ENCODE measurements at places on chromosomes 1 and 21.
A peak's percentile ranks its signal among the peaks of the same experiment; 100 is the strongest.

DNA sequence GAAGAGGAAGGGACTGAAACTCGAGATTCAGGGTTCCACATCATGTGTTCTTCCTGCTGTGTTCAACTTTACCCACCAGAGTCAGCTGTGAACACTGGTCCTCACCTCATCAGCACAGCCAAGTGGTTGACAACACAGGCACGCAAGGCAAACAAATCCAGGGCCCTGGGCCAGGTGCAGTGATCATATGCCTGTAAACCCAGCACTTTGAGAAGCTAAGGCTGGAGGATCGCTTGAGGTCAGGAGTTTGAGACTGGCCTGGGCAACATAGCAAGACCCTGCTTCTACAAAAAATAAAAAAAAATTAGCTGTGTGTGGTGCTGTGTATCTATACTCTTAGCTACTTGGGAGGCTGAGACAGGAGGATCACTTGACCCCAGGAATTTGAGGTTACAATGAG is 8.4 kb upstream of the XKR8 start:
- DNase-seq, result no peak

DNA sequence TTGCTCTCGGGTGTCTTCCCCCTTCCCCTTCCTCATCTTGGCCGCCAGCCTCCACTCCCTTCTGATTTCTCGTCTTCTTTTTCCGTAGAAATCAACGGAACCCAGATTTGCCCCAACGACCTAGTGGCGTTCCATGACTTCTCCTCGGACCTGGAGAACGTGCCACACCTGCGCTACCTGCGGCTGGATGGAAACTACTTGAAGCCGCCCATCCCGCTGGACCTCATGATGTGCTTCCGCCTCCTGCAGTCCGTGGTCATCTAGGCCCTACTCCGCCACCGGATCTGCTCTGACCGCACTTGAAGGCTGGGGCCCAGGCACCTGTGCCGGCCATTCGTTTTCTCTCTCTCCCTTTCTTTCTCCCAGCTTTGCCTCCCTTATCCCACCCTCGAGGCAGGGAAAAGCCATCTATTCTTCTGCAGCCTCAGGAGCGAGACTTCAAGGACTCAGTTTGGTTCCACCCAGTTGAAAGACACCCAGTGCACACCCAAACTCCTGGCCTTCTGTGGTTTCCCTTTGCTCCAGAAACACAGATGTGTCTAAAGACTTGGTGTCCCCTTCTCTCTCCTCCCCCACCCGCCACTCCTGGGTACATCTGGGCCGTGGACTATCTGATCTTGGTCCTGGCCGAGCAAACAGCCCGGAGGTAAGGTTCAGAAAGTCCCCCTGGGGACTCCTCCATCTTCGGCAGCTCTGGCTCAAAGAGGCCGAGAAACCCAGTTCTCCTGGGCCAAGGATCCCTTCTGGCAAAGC is 7.2 kb upstream of the OPTC start:
- no peak for DNase-seq

DNA sequence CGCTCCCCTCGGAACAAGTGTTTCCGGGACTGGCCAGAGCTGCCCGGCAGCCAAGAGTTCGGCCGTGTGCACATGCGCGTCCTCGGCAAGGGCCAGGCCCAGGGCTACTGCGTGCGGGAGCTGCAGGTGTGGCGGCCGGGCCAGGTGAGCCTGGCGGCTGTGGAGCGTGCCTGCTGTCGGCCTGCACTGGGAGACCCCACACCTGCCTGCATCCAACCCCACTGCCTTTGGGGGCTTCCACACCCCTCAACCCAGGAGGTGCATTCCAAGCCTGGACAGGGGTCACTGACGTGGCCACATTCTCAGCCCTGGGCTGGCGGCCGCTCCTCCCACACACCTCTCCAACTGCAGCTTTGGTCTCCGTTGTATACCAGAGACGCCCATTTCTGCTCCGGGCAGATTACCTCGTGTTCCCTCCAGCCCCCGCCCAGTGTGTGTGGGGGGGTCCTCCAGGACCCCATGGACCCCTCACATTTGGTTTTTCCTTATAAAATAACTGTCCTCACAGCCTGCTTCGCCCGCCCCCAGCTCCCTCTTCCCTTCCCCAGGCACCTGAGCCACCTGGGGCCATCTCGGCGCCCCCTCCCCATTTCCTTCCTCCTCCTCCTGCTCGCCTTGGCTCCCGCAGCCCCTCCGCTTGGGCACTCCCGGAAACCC is 6.1 kb downstream of the RNF223 start:
- no peak for DNase-seq

DNA sequence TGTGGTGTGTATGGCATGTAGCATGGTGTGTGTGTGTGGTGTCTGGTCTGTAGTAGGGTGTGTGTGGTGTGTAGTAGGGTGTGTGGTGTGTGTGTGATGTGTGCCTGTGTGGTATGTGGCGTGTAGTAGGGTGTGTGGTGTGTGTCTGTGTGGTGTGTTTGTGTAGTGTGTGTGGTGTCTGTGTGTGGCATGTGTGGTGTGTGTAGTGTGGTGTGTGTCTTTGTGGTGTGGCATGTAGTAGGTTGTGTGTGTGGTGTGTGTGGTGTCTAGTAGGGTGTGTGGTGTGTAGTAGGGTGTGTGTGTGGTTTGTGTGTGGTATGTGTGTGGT is 85.5 kb downstream of the SYT2 start:
- DNase-seq, result no peak

DNA sequence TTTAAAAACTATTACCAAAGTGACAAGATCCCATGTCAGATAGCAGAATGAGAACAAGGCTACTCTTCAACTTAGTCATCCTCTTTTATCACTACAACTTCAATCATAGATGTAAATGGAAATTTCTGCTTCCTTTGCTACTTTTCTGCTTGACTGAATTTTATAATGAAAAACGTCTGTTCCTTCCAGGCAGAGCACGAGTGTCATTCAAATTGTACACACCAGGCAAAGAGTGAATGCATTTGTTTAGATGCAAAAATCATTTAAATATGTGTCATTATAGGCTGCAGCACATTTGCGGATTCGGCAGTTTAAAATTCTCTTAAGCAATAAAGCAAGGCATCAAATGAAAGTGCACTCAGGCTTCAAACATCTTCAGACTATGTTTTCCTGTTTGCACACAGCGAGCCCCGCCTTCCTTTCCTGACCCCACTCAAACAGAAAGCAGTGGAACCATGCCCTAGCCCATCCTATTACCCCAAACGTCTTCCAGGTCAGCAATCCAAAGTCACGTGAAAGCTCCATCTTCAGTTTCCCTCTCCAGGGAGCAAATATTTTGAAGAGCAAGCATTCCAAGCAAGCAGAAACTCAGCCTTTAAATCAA is 99.6 kb downstream of the APP start:
- DNase-seq, result peak; percentile 82

- DNase-seq, result no peak
These were observed 38.5 kb downstream of the CRB1 start for GRCh38 chr1:197306381-197307062.

DNA sequence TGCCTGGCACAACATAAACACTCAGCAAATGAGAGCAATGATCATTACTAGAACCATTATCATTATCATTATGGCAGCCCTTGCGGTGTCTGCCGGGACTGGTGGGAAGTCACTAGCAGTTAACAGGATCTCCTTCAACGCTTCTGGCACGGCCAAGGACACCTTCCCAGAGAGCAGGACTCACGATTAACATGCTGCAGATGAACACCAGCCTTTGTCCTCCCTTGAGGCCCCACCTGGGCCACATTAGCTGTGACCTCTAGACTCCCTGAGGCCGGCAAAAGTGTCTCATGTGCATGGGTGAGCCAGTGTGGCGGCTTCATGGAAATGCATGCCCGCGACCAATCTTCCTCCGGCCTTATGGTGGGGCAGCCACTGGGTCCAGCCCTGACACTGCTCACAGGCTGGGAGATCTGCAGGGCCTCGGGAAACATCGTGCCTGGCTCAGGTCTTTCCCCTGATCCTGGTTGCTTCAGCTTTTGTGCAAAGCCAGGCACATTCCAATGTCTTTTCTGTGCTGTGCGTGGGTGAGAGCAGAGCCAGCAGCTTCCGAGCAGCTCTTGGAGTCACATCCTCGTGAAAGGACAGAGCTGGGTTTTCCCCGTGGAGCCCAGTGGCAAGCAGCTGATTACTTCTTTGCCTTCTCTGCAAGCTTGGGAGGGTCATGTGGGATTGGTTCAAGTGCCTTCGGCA is 107.3 kb downstream of the HMGB4 start:
- DNase-seq, result no peak

DNA sequence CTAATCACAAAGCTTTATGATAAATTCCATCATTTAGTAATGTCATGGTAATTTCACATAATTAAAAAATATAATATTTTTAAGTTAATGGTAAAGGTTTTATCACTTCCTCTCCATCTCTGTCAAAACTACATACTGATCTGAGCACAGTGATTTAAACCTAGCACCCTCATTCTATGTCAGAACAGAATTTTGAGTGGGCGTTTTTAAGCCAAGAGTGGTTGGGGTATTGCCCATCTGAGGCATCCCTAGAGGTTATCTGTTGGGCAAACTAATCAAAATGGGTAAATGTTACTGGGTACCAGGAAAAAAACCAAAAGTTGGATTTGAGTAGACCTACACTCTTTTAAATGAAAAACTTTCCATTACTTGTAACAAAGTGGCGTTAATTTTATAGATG is 100.7 kb upstream of the GFI1 start:
- DNase-seq, result no peak

GRCh38 chr1:184906761-184907160 is 67.5 kb downstream of the NIBAN1 start:
- DNase-seq, result no peak

GRCh38 chr1:34147301-34147700 is 17.7 kb downstream of the CSMD2 start:
- DNase-seq, result no peak

DNA sequence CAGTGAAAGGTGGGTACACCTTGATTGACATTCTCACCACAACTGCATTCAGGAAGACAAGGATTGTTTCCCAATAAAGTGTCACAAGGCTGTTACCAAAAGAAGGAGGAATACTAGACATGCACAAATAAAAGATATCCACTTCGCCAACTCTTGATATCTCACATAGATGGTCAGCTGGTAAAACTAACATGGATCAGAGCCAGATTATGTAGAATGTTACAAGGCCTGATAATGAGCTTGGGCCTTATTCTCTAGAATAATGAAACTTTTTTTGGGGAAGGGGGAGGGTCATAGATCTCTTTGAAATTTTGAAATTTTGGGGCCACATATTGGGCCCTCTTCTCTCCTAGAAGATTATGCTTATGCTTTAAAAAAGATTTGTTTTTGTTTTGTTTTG is 24.9 kb downstream of the RAP1A start:
- no peak for DNase-seq

DNA sequence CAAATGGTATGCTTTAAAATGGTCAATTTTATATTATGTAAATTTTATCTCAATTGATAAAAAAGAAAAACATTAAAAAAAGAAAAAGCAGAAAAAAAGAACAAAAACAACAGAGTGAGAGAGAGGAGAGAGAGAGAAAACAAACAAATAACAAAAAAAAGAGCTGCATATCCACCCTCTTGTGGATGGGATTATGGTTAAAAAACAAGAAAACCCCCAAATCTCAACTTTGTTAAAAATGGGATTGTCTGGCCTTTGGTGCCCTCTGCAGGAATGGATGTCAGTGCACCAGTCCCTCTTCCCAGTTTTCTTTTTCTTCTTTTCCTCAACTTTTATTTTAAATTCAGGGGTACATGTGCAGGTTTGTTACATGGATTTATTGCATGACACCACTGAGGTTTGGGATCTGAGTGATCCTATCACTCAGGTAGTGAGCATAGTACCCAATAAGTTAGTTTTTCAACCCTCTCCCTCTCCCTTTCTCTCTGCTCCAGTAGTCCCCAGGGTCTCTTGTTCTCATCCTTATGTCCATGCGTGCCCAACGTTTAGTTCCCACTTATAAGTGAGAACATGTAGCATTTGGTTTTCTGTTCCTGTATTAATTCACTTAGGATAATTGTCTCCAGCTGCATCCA is 28.1 kb downstream of the RNF187 start:
- DNase-seq, result peak; percentile 22

GRCh38 chr1:94962409-94963265 is 35.7 kb upstream of the CNN3 start:
- no peak for DNase-seq

Measured in HS-5 (cell line).